ENCODE measurements at places on chromosomes 6 and 20.
A peak's percentile ranks its signal among the peaks of the same experiment; 100 is the strongest.

DNA sequence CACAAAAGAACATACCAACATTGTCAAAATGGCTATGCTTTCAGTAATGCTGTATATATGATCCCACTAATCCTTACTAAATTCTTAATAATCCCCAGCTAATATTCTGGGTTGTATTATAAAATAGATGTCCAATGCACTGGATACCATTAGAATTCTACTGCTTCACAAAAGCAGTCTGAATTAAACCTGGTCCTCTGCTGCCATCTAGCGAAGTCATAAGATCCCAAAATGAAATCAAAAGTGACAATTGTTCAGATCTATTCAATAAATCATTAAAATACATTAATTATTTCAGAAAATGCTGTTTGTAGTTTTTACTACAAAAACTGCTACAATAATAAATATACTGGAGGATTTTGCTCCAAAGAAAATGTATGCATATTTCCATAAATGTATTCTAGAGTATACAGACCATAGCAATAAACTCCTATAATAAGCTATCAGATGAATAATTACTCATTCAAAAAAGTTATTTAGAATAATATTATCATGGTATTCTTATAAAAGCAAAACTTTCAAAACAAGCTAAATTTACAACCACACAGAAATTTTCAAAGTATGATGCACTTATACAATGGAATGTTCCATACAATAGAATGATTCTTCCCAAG, 92.6 kb downstream of the RNGTT start:
- peak; percentile 19 for DNase-seq

GRCh38 chr20:50625986-50626677, 65.2 kb downstream of the RIPOR3 start:
- peak; percentile 29 for DNase-seq

GRCh38 chr6:31419842-31420241, 16.4 kb downstream of the MICA start:
- DNase-seq: no peak

GRCh38 chr20:62300319-62300718, 2.5 kb upstream of the ADRM1 start:
- no peak for DNase-seq

DNA sequence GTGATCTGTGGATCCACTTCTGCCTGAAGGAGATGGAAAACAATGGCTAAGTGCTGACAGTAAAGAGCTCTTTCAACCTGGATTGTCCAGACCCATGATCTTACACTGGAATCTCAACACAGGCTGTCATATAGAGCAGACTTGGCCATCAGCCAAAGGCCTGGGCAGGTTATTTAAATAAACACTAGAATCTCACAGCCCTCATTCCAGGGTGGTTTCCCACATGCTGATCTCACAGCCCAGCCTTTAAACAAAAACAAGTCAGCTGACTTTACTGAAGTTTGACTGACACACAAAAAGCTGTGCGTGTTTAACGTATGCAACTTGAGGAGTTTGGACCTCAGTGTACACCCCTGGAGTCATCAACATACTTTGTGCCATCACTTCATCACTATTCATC, 28.4 kb downstream of the SYNDIG1 start:
- DNase-seq: peak; percentile 14

- no peak for DNase-seq
These were observed 6.5 kb downstream of the RIPOR2 start for GRCh38 chr6:24929242-24929641.

- DNase-seq: no peak
These were observed 51.9 kb downstream of the DLL1 start for GRCh38 chr6:170238741-170239565.

DNA sequence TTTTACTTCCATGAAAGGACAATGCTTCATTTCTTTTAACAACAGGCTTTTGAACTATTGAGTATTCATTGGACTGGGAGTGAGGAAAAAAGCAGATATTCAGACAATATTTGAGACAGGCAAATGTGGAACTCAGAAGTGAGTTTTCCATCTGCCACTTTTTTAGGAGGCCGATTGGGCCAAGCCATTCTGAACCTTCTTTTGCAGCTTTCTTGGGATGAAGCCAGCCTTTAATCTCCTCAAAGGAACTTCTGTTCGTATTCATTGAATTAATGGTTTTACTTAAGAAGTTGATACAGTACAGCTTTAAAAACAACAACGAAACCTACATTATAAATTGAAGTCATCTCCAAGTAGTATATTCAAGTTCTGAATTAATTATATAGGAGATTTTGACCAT, 187.1 kb upstream of the RNF217 start:
- no peak for DNase-seq

GRCh38 chr6:24905483-24905882, 30.3 kb downstream of the RIPOR2 start:
- no peak for DNase-seq

GRCh38 chr20:32521780-32522525, 63.2 kb downstream of the NOL4L start:
- peak; percentile 62 for DNase-seq

DNA sequence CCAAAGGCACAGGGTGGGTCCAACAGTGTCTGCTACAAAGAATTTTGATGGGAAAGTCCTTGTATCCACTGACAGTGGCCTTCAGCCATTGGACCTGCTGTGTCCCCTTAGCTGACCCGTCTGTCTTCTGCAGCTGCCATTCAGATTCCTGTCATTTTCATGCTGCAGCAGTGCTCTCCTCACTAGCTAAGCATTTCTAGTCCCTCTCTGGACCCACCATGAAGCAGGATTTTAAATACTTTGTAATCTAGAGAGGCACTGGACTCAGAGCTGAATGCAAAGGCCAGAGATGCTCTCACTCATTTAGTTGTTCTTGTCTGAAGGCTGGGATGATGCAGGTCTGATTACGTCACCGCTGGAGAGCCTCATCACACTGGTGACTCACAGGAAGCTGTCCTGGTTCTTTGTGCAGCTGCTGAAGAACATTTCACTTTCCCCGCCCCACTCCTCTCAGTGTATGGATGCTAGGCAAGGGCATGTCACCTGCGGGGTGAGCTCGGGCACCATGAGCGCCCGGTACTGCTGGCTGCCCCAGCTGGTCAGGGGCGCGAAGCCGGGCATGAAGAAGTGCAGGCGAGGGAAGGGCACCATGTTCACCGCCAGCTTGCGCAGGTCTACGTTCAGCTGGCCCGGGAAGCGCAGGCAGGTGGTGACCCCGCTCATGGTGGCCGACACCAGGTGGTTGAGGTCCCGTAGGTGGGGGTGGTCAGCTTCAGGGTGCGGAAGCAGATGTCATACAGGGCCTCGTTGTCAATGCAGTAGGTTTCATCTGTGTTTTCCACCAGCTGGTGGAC, 19.4 kb upstream of the TUBB2A start:
- no peak for DNase-seq

DNA sequence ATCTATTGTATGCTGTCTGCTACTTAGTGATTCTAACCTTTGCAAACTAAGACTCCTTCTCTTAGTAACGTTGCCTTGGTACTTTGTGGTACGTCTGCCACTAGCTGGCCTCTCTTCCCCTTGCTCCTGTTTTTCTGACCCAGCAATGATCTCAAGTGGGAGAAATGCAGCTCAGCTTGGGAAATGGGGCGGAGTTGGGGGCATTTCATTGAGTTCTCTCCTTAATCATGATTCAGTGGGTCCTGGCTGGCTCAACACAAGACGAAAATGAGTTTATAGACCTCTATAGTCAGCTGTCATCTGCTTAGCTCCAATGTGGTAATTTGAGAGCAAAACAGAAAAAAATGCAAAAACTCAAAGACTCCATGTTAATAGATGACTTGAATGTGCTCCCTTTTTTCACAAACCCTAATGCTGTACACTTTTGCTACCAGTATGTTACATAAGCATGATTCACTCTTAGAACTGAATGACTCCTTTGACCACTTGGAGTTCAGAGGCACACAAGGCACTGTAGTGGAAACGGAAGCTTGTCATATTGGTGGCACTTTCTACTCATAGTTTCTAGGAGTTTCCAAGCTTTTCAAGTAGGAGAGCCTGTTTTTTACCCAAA, 55.3 kb upstream of the SOX4 start:
- DNase-seq: no peak

- no peak for DNase-seq
These were observed 6.0 kb downstream of the PPIL6 start for GRCh38 chr6:109434456-109434855.

- DNase-seq: peak; percentile 57
These were observed at the start of gene POPDC3 for GRCh38 chr6:105179244-105180065. Gene POPDC3 (minus strand): TSS chr6:105180014. CDS start chr6:105161909, 18,105 bp downstream.

DNA sequence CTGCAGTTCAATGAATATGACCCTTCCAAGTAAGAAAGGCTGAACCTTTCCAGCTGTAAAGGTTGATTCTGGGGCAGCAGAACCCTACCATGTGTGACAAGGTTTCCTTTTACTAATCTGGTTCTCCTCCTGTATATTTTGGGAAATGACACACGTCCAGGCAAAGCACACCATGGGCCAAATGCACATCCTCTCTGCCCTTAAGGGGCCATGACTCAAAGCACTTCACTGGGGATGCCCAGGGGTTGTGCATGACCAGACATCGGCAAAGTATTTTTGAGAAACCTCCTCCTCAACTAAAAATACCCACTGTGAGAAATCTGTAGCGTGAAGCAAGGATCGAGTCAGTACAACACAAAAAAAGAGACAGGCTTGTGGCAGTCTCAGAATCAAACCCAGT, 174.7 kb downstream of the BACH2 start:
- no peak for DNase-seq

DNA sequence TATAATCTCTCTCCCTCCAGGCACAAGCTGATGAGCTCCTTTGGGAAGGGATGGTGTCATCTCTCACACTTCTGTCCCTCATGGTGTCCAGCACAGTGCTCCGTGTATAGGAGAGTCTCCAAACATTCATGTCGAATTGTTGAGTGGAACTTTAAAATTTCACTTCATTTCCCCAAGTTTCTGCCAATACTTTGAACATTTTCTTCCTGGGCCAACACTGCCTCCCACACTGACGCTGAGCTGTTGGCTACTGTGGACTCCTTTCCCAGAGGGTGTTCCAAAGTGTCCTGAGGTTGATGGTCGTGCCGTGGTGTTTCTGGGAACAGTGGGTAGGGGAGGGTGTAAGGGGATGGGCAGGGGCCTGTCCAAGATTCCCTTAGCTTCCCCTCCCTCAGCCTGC, 122.7 kb downstream of the TIAM2 start:
- no peak for DNase-seq

- DNase-seq: peak; percentile 23
These were observed 109.3 kb downstream of the IPCEF1 start for GRCh38 chr6:154247119-154247861.

GRCh38 chr6:16494793-16495192, 256.4 kb downstream of the GMPR start:
- DNase-seq: no peak

GRCh38 chr6:6515691-6516607, 72.6 kb upstream of the LY86 start:
- DNase-seq: no peak

DNA sequence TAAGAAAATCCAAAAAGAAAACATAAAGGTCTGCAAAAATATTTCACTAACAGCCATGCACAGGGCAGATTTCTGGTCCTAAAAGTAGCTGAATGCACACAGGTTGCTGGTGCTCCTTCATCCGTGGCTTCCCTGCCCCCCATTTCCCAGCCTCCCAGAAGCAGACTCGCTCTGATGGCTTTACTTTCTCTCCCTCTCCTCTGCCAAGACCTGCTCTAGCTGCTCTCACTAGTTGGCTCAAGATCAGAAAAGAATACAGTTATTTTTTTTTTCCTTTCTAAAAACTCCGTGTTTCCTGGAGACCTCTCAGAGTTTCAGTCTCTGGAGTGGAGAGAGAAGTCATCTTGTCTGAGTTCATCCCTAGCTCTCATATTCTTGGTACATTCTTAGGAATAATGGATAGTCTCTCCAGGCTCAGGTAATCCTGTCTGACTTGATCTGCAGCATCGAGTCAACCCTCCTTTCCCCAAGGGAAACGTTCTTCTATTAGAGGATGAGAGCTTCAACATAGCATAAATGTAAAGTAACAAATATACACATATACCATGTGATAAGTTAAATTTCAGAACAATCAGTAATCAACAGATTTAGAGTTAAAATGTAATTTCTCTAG, 214.2 kb downstream of the TBC1D7 start:
- no peak for DNase-seq

DNA sequence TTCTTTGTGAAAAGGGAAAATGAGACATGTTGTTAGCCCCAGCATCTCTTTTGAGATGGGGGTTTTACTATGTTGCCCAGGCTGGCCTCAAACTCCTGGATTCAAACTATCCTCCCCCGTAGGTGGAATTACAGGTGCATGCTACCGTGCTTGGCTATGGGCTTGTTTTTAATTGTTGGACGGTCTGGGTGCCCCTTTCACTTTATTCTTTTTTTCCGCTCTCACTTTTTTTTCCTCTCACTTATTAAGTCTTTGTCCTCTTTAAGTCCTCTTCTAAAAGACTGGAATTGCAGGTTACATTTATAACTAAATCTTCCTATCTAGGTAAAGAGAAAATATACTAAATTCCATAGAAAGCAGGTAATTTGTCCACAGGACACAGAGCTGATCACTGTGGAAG, 18.8 kb upstream of the PRDM13 start:
- no peak for DNase-seq
